ENCODE measurements at places on chromosomes 7 and 10.

DNA sequence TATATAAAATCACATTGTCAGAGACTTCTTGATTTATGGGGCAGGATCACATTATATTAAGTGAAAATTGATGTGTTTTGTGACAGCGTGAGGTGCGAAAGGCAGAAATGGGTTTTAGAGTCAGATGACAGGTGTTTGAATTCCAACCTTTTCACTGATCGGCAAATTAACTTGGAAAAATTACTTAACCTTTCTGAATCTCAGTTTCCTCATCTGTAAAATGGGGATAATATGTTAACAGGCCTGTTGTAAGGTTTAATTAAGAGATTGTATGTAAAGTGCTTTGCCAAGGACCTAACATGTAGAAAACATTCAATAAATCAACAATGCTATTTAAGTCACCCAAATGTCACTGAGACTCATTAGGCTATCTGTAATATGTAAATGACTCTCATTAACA, 221.2 kb upstream of the LYZL1 start:
- DNase-seq = no peak

- no peak for DNase-seq
These were observed 410.4 kb downstream of the ATRNL1 start for GRCh38 chr10:115503546-115503945.

DNA sequence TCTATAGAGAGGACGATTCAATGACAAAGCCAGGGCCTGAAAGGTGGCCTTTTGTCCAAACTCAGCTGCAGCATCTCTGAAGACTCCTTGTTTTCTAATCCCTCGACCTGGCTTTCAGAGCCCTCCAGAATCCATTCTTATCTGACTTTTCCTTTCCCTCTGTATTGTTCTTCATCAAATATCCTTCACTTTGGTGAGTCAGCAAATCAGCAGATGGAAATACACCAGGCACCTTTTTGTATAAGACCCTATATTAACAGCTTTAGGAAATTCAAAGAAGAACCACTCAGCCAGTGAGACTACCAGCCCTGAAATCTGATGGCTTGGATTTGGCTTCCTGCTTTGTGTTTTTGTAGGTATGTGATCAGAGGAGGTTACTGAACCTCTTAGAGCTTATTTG, 81.9 kb upstream of the RAB11FIP2 start:
- no peak for DNase-seq

DNA sequence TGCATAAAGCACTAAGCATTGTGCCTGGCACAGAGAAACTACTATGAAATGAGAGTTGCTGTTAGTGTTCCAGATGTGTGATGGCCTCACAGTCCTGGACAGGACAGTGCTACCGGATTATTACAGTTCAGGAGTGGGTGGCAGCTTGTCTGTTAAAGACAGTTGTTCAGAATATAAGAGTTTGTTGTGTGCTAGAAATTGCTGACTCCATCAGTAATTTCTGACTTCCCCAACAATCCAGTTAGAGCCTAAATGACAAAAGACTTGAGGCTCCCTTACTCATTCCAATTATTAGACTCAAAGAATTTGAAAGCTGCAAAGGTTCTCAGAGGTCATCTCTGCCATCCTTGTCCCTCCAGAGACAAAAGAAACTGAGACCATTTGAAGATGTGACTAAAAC, 34.3 kb upstream of the DNAJB12 start:
- DNase-seq = no peak

GRCh38 chr7:117907049-117907640, 33.9 kb upstream of the CTTNBP2 start:
- no peak for DNase-seq

GRCh38 chr7:99898836-99899235, 20.5 kb downstream of the TRIM4 start:
- DNase-seq = no peak
